ENCODE measurements at places on chromosomes 2 and 18.

DNA sequence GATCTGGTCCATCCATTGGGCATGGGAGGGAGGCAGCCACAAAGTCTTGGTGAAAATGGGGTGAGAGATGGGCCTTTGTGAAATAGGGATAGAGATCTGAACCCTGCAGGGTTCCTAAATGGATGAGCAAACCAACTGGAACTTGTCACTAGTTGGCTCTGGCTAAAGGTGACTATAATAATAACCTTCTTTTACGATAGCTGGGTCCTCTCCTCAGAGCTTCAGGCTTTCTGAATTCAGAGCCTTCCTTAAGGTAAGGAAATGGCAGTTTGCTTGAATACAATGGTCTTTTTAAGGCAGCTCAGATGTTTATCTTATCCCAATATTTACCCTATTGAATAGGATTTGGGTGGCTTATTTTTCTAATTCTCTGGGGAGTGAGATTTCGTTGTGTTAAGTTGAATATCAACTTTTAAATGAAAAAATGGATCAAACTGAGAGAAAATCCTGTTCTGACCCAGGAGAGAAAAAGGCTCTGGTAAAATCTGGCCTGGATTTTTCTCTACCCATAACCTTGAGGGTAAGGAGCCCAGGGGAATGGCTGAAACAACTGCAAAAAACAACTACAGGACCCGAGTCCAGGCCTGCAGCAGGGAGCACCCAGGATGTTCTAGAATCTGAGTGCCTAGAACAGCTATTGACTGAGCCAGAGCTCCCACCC lies 61.1 kb upstream of the CXCR4 start:
- DNase-seq, result no peak

DNA sequence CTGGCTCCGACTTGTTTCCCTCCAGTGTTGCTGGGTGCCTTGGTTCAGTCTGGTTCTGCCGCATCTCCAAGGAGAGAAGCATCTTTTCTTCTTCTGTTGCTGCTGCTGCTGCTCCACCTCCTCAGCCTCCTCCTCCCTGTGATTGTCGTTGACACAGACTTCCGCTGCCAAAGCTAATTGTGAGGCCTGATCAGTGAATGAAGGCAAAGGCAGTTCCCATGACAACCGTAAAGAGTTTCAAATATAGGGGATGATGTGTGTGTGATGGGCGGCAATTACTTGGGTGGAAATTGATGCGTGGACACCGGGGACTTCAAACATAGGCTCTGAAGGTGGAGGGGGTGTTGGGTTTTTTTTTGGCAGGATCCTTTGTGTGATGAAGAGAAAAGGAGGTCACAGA lies 13.7 kb downstream of the TET3 start:
- DNase-seq, result no peak

- DNase-seq, result no peak
Observed at GRCh38 chr2:55311444-55311870, 42.4 kb upstream of the MTIF2 start.

GRCh38 chr2:134207589-134208209 lies 46.2 kb upstream of the MGAT5 start:
- DNase-seq, result peak; percentile 76
